AML-193 (cell line): ENCODE measurements at places on chromosomes 2 and 18.
A peak's percentile ranks its signal among the peaks of the same experiment; 100 is the strongest.

- no peak for DNase-seq
Observed at GRCh38 chr2:88400037-88400767, 52.3 kb downstream of the FOXI3 start.

GRCh38 chr2:144370937-144371584 is 148.9 kb downstream of the ZEB2 start:
- no peak for DNase-seq

- no peak for DNase-seq
Observed at GRCh38 chr2:224190936-224191270, 151.8 kb upstream of the SERPINE2 start.

GRCh38 chr2:239025951-239026461 is 178.1 kb downstream of the TWIST2 start:
- DNase-seq: no peak

- DNase-seq: no peak
Observed at GRCh38 chr2:71941726-71942525, 205.7 kb downstream of the CYP26B1 start.

GRCh38 chr2:20235655-20236305 is 10.8 kb upstream of the SDC1 start:
- DNase-seq: no peak

DNA sequence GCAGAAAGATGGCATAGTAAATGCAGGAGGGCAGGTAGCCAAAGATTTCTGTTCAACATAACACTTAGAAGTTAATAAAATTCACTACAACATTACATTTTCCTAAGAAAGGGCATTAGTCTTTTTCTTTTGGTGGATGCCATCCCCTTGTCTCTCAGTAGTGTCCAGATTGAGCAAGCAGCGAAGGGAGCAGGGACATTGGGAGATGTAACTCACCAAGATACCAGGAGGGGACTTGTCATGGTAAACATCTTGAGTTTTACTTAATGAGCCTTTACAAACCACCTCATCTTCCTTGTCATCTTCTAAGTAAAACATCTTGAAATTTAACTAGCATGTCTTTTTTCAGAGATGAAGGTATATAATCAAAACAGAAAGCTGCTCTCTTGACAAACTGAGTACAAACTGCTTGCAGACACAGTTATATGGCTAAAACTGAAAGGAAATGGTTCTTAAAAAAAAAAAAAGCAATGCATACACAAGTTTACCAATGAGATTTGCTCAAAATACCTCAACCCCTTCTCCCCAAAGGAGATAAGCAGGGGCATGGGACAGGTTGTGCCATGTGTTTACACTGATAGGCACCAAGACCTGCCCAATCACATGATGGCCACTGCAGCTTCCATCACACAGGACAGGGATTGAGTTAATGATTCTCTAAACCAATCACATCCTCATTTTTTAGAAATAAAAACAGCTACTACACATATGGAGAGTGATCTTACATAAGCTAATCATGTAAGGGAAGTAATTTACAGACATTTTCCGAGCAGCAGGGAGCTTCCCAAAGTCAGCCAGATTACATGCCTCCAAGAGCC is 30.3 kb downstream of the LPIN2 start:
- DNase-seq: no peak

DNA sequence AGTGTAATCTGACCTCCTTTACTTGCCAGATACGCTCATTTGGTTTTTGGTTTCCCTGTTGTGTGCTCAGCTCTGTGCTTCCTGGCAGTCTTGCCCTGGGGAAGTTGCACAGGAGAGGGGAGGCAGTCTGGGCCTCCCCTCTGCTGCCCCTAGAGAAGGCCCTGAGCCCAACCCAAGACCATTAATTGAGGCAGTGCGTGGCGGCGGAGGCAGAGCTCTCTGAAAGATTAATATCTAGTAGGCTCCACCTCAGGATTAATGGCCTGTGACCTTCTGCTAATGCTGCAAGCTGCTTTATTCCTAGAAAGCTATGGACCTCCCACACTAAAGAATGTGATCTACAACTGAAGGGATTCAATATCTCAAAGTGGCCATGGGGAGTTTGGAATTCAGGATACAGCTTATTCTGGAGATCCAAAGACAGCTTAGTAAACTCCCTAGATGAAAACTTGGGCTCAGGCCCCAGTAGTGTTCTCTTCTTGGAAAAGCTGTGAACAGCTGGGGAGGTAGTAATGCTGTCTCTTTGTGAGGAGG is 41.4 kb upstream of the MAPRE2 start:
- DNase-seq: no peak

GRCh38 chr18:68940039-68940438 is 142.2 kb downstream of the CCDC102B start:
- no peak for DNase-seq

GRCh38 chr2:190512539-190513095 is 21.9 kb downstream of the NEMP2 start:
- peak; percentile 14 for DNase-seq

GRCh38 chr2:217713395-217714286 is 289.2 kb downstream of the TNS1 start:
- DNase-seq: peak; percentile 22

DNA sequence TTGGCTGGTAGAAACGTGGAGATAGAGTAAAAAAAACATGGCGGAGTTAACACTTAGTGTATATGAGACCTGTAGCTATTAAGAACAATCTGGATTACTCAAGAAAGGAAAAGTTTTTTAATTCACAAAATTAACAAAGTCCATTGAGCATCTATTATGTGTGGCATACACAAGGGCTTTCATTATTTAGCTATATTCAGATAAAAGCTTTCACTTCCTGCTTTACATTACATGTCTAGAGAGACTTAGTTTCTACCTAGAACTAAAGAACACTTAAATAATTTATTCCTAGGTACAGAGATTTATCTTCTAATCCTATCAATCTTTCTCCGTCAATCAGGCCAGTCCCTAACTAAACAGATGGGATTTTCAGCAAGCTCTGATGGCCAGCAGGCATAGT is 196.0 kb upstream of the SLC39A10 start:
- DNase-seq: no peak

- no peak for DNase-seq
Observed at GRCh38 chr2:30583204-30583749, 136.2 kb downstream of the LCLAT1 start.

DNA sequence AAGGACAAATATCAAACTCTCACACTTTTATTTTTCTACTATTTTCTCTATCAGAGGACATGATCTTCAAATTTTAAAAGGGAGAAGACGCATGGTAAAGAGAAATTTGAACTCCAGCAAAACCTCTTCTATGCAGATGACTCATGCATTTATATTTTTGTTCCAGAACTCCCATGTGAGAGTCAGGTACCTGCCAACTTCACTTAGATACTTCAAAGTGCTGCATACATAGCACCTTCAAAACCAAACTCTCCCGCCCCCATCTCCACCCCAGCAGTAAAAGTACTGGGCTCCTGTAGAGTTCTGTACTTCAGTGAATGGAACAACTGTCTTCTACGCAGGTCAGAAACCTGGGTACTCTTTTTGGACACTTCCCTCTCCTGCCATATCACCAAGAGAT is 398.3 kb downstream of the TGIF1 start:
- DNase-seq: no peak

DNA sequence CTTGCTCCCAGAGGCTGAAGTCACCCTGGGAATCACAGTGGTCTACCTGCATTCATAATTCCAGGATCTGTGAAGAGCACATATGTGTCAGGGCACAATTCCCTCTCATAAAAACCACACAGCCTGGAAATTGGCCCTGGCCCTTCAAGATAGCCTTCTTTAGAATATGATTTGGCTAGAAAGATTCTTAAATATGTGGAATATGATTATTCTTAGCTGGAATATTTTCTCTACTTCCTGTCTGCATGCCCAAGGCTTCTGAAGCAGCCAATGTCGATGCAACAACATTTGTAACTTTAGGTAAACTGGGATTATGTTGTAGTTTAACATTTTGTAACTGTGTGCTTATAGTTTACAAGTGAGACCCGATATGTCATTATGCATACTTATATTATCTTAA is 24.2 kb downstream of the ICOS start:
- no peak for DNase-seq

GRCh38 chr2:133194777-133195335 is 373.4 kb downstream of the NCKAP5 start:
- no peak for DNase-seq

GRCh38 chr18:77067291-77068061 is 65.1 kb downstream of the MBP start:
- peak; percentile 80 for DNase-seq

DNA sequence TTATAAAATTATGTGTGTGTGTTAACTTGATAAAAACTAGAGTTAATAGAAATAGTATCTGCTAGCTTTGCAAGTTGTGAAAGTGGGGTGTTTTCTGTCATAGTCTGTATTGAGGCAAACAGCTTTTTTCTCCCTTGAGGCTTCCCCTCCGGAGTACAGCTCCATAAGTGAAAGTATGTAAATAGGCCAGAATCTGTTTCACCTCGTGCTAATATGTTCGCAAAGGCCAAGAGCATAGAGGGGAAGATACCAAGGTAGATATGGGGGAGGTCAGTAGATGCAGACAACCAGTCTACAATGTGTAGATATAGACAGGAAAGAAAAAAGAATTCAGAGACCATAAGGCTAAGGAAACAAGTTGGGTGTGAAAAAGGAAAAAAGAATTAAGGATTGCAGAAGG is 72.9 kb downstream of the PTRHD1 start:
- no peak for DNase-seq

DNA sequence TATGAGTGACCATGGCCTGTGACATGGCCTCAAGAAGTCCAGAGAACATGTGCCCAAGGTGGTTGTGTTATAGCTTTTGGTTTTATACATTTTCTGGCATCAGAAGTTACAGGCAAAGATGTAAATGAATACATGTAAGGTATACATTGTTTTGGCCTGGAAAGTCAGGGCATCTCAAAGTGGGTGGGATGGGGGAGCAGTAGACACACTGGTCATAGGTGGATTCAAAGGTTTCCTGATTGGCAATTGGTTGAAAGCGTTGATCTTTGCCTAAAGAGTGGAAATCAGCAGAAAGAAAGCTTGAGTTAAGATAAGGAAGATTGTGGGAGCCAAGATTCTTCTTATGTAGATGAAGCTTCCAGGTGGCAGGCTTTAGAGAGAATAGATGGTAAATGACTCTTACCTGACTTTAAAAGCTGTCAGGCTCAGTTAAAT is 62.1 kb upstream of the DYNAP start:
- no peak for DNase-seq

DNA sequence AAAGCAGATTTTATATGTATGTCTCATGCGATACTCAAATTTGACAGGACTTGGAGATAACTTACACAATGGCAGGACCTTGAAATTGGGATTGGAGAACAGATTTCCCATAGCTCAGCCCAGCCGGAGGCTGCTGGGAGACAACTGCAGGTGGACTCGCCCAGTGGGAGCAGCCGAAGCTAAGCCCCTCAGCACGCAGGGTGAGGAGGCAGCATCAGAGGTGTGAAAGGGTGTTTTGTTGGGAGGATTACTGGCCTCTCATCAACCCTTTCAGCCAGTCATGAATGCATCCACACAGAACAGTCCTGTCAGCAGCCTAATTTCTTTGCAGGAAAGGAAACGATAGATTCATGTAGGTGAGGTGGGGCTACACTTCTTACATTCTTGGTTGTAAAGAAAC is 110.4 kb upstream of the DYNAP start:
- DNase-seq: no peak

DNA sequence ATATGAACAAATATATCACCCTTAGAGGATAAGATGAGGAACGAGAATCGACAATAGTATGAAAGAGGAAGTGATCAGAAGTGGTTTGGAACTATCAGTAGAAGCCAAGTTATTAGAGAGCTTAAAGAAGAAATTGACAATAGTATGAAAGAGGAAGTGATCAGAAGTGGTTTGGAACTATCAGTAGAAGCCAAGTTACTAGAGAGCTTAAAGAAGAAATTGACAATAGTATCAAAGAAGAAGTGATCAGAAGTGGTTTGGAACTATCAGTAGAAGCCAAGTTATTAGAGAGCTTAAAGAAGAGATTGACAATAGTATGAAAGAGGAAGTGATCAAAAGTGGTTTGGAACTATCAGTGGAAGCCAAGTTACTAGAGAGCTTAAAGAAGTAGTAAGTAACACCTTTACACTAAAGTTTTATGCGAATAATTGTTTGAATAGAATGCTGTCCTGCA is 175.5 kb downstream of the ZNF407 start:
- DNase-seq: no peak

- DNase-seq: no peak
Observed at GRCh38 chr2:128600581-128601297, 282.1 kb upstream of the HS6ST1 start.

- no peak for DNase-seq
Observed at GRCh38 chr2:220811115-220811514, 761.0 kb downstream of the EPHA4 start.

DNA sequence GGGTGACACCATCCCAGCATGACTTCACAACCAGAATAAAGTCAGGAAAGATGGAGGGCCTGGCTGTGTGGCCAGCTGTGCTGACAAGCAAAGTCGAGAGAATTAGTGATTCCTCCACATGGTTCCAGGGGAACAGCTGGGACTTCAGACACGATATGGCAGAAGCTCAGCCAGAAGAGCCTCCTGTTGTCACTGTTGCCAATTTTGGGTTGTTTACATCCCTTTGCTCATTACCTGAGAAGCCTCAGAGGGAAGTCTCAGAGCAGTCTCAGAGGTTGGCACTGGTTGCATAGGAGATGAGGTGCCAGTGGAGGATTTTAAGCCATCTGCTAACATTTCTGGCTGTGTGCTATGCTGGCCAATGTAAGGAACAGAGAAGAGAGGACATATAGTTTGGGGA is 16.0 kb downstream of the LINC00305 start:
- DNase-seq: no peak

GRCh38 chr2:19141234-19142004 is 217.0 kb downstream of the OSR1 start:
- no peak for DNase-seq

GRCh38 chr2:9085353-9085752 is 81.9 kb upstream of the MBOAT2 start:
- DNase-seq: no peak

DNA sequence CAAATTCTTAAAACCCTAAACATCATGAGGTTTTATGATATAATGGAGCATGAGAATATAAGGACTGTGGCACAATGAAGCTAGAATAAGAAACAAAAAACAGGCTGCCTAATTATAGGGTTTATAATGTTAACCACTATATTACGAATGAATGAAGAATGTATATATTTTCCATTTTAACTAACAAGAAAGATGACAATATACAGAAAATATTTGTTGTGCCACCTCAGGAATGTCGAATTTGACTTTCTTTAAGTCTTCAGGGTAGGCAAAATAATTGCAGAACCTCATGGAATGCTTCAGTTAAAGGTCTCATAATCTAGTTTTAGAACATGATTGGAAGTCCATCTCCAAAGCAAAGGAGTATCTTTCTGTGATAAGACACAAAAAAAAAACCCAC is 282.9 kb upstream of the SLC8A1 start:
- no peak for DNase-seq

GRCh38 chr2:5984946-5985345 is 292.8 kb downstream of the SOX11 start:
- no peak for DNase-seq

- DNase-seq: no peak
Observed at GRCh38 chr18:41347057-41347456, 608.0 kb upstream of the PIK3C3 start.

DNA sequence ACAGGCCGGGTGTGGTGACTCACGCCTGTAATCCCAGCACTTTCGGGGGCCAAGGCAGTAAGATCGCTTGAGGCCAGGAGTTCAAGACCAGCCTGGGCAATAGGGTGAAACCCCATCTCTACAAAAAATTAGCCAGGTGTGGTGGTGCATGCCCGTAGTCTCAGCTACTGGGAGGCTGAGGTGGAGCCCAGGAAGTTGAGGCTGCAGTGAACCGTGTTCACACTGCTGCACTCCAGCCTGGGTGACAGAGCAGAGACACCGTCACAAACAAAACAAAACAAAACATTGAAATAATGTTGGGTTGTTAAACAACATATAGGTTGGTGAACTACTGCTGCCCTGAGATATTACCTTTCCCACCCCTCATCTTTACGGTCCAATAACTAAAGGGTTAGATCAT is 48.8 kb upstream of the AGPS start:
- no peak for DNase-seq
